ENCODE measurements at places on chromosomes 4 and X. TPM values are rescaled to one million over a fixed set of nuclear protein-coding genes. Genes with fewer than 3 reads are reported as not detected.

GRCh38 chrX:13828392-13828791 lies 11.5 kb upstream of the GPM6B start:
- H3K4me3 ChIP-seq, result no peak overlapping the region
- H3K4me1 ChIP-seq, result no peaks in the 10 kb centered on the region
- H3K27me3 ChIP-seq, result no peaks in the 10 kb centered on the region
- H3K36me3 ChIP-seq, result no peaks in the 10 kb centered on the region
- no peak overlapping the region for H3K27ac ChIP-seq

- no peaks in the 10 kb centered on the region for H3K36me3 ChIP-seq
- DNase-seq, result no peak
- no peak overlapping the region for H3K4me3 ChIP-seq
- H3K4me1 ChIP-seq, result no peaks in the 10 kb centered on the region
- H3K27ac ChIP-seq, result no peak overlapping the region
- H3K27me3 ChIP-seq, result no peaks in the 10 kb centered on the region
Observed at GRCh38 chr4:15043226-15043625, 40.9 kb downstream of the CPEB2 start.

- H3K27ac ChIP-seq, result no peak overlapping the region
- no peaks in the 10 kb centered on the region for H3K4me1 ChIP-seq
- no peak overlapping the region for H3K4me3 ChIP-seq
- H3K36me3 ChIP-seq, result no peaks in the 10 kb centered on the region
- H3K27me3 ChIP-seq, result no peaks in the 10 kb centered on the region
Observed at GRCh38 chrX:151710457-151710856, 5.4 kb upstream of the FATE1 start.

DNA sequence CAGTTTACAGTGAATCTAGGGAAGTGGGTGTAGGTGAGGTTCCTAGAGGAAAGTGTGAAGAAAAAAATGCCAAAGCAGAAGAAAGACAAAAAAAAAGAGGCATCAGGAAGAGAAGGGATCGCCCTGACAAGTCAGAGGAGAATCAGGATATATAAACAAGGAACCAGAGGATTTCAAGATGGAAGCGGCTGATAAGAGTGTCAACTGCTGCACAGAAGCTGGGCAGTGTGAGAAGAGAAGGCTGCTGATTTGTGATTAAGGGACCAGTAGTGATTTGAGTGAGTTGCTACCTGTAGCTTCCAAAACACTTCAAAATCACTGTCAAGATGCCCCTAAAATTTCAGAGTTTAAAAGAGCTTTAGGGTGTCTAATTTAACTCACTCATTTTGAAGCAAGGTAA lies 258.2 kb downstream of the PPP3CA start:
- H3K4me3 ChIP-seq, result no peak overlapping the region
- no peaks in the 10 kb centered on the region for H3K27me3 ChIP-seq
- H3K4me1 ChIP-seq, result no peaks in the 10 kb centered on the region
- no peaks in the 10 kb centered on the region for H3K36me3 ChIP-seq
- no peak overlapping the region for H3K27ac ChIP-seq

The INPP4B gene
- total RNA-seq, result 63.9 TPM

DNA sequence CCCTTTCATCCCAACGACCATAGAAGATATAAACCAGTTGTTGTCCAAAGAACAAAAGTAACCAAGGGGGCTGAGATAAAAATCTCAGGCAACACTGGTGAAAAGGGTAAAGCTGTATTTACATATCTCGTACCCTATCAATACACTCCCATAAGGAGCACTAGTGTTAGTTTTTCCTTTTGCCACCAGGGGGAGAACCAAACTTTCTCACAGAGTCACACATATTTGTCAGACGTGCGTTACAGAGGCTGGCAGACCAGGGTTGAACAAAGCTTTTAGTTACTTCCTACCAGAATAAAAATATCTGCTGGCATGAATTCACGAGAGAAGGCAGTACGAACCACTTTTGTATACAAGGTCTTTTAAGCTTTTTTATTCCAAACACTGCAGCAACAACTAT lies 88.3 kb downstream of the AMELX start:
- H3K27ac ChIP-seq, result no peak overlapping the region
- no peak for DNase-seq
- no peaks in the 10 kb centered on the region for H3K27me3 ChIP-seq

The SHOX gene
- total RNA-seq, result not detected

GRCh38 chrX:11678158-11678557 lies 12.4 kb upstream of the ARHGAP6 start:
- H3K4me3 ChIP-seq, result no peak overlapping the region
- no peaks in the 10 kb centered on the region for H3K36me3 ChIP-seq
- no peaks in the 10 kb centered on the region for H3K4me1 ChIP-seq
- DNase-seq, result no peak
- H3K27ac ChIP-seq, result no peak overlapping the region

The CCDC120 gene
- total RNA-seq, result 11.0 TPM

DNA sequence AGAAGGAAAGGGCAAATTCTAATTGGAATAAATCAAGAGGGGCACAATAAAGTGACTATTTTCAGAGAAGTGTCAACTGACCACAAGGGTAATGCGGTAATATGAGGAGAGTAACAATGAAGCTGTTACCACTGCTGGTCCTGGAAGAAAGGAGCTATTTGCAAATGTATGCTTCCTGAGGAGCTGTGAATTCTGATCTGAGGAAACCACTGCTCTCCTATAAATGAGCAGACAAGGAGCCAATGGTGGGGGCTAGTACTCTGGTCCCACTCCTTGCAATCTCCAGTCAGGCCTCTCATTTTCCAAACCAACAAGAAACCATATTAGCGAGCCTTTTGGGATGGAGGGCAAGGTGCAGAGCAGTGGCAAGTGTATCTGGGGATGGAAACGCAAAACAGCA lies 770.2 kb downstream of the FSTL5 start:
- DNase-seq, result no peak
- H3K36me3 ChIP-seq, result no peaks in the 10 kb centered on the region
- H3K27ac ChIP-seq, result no peak overlapping the region
- no peaks in the 10 kb centered on the region for H3K4me1 ChIP-seq
- H3K4me3 ChIP-seq, result no peak overlapping the region

DNA sequence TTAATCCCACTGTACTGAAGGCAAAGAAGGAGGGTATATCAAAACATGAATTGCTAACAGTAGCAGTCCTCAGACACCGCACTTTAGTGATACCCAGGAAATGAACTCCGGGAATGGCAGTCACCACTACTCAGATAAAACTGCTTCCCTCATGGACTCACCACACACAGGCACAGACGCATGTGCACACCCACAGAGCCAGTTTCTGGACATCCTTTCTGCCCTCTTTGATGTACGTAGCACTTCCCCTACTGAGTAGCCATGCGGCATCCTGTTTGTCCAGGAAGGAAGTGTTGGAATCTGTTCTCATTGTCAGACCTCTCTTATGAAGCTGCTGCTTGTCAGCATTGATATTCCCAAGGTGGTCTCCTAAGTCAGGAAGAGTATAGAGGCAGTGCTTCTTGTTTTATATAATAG lies 95.7 kb downstream of the DCLK2 start:
- H3K27ac ChIP-seq, result no peak overlapping the region
- DNase-seq, result no peak
- H3K4me1 ChIP-seq, result no peaks in the 10 kb centered on the region
- H3K4me3 ChIP-seq, result no peak overlapping the region
- no peaks in the 10 kb centered on the region for H3K36me3 ChIP-seq

DNA sequence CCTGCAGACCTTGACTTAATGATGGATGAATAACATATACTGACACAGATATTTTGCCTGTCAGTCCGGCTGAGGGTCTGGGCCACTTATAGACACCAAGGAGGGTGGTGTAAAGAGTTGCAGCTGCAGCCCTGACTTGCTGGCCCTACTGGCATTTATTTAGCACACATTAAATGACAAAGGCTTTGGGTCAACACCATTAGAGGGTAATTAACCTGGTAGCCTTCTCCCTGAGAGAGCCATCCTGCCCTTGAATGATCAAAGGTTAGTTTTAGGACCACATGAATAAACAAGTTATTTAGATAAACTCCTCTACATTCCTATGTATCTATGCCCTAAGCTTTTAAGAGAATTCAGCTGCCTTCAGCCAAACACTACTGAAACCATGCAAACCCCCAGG lies 110.8 kb upstream of the DGKK start:
- no peak overlapping the region for H3K27ac ChIP-seq
- no peak for DNase-seq
- no peak overlapping the region for H3K4me3 ChIP-seq
- no peaks in the 10 kb centered on the region for H3K27me3 ChIP-seq

DNA sequence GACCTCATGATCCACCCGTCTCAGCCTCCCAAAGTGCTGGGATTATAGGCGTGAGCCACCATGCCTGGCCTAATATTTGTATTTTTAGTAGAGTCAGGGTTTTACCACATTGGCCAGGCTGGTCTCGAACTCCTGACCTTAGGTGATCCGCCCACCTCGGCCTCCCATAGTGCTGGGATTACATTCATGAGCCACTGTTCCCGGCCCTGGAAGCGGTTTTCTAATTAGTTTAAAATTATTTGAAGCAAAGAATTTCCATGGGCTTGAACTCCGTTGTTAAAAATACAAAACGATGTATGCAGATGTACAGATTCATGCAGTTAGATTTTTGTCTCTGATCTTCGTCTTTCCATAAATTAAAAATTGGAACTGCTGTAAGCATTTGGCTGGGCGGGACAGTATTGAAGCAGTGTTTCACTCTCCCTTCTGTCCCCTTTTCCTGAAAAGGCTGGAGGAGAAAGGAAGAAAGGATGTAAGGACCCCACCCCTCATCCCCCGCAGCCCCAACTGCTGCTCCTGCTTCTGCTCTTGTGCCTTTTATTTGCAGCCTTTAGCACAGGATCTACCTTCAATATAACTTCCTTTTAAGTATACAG lies 12.0 kb downstream of the TRAPPC11 start:
- no peak for DNase-seq
- no peak overlapping the region for H3K27ac ChIP-seq
- H3K36me3 ChIP-seq, result peaks cover 16% of the 10 kb centered on the region
- no peaks in the 10 kb centered on the region for H3K4me1 ChIP-seq

DNA sequence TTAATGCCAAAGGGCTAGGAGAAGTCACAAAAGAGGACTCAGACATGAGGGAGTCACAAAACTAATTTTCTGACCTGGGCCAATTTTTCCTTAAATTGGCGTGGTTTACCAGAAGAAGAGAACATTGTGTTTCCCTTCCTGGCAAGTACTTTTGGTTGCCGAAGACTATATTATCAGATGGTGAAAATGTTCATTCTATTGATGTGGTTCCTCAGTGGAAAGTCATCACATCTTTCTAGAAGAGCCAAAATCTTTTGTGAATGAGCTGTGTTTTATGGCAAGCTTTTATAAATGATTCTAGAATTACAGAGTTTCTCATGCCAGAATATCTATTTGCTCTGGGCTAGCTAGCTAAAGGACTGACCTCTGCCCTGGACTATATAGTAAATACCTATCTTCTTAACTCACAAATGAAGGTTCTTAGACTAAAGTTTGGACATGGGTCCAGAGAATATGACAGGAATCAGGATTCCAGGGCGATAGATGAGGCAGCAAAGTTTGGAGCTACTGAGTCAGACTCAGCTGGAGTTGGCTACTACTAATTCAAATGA lies 288.9 kb downstream of the IL1RAPL2 start:
- H3K27ac ChIP-seq, result no peak overlapping the region
- no peak for DNase-seq
- H3K27me3 ChIP-seq, result no peaks in the 10 kb centered on the region
- H3K4me3 ChIP-seq, result no peak overlapping the region

DNA sequence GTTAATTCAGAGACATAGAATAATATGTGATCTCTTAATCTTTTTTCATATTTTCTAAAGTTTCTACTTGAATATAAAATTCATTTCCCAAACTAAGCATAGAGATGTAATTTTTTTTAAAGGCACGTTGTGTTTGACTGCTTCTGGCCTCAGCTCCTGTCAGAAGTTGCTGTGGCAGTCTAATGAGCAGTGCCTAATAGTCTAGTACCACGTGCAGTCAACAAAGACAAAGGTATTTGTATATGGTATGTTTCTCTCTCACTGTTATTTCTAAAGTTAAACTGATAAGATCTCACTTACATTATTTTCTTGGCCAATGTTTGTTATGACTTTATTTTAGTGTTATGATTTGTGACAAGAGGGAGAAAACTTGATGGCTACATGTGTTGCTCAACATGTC lies 48.6 kb upstream of the MCUB start:
- no peak overlapping the region for H3K4me3 ChIP-seq
- no peaks in the 10 kb centered on the region for H3K36me3 ChIP-seq
- no peak overlapping the region for H3K27ac ChIP-seq
- H3K4me1 ChIP-seq, result no peaks in the 10 kb centered on the region

- H3K36me3 ChIP-seq, result no peaks in the 10 kb centered on the region
- DNase-seq, result no peak
- H3K4me1 ChIP-seq, result no peaks in the 10 kb centered on the region
- H3K27ac ChIP-seq, result no peak overlapping the region
Observed at GRCh38 chr4:76799718-76800117, 98.2 kb downstream of the SOWAHB start.

DNA sequence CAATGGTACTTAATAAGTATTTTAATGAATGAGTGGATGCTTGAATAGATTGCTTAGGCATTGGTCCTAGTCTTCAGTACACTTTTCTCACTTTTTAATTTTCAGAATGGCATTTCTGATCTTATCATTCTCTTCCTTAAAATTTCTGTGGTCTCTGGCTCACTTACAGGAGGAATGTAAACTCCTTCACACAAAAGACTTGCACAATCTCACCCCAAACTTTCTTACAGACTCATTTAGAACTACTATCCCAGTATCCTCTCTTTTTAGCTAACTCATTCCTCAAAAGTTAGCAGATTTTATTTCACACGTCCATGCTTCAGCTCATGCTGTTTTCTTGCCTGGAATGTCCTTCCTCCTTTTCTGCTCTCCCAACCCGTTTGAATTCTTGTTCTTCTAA lies 350.1 kb downstream of the GRXCR1 start:
- H3K27me3 ChIP-seq, result no peaks in the 10 kb centered on the region
- no peak overlapping the region for H3K4me3 ChIP-seq
- H3K27ac ChIP-seq, result no peak overlapping the region
- no peak for DNase-seq

DNA sequence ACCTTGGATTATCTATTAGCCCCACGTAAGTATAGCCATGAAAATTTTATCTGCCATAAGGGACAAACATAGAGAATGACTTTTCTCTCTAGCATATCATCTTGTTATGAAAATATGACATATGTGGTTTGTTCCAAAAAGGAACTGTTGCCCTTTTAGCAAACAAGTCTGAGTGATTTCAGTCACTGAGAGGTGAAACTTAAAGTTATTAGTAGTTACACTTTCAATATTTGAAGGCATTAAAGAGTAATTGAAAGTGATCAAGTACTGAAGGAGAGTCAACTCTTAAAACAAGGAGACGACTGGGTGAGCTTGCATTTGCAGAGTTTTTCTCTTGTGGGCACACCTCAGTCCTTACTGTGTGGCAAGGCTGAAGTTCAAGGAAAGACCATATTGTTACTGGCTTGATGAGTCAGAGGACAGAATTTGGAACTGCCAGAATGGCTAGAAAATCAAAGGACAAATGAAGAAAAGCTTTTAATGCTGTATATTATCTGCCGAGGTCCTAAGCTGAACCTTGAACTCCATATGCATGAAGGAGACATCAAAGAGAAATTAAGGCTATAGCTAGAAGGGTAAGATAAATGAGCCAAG lies 205.1 kb upstream of the EMCN start:
- H3K27me3 ChIP-seq, result no peaks in the 10 kb centered on the region
- no peaks in the 10 kb centered on the region for H3K36me3 ChIP-seq
- no peak overlapping the region for H3K4me3 ChIP-seq
- no peaks in the 10 kb centered on the region for H3K4me1 ChIP-seq
- DNase-seq, result no peak

- H3K27me3 ChIP-seq, result no peaks in the 10 kb centered on the region
- no peak for DNase-seq
- H3K36me3 ChIP-seq, result no peaks in the 10 kb centered on the region
- H3K27ac ChIP-seq, result no peak overlapping the region
- no peak overlapping the region for H3K4me3 ChIP-seq
Observed at GRCh38 chr4:75831856-75832405, 70.3 kb downstream of the PPEF2 start.

All from naive thymus-derived CD4-positive, alpha-beta T cell (primary cell).